CD4-positive, alpha-beta T cell (primary cell): ENCODE measurements at places on chromosomes 11 and 22. TPM values are rescaled to one million over a fixed set of nuclear protein-coding genes. Genes with fewer than 3 reads are reported as not detected.

GRCh38 chr22:47296405-47297260, 534.2 kb downstream of the TBC1D22A start:
- DNase-seq = no peak

- no peak for DNase-seq
Measured at GRCh38 chr11:76307978-76308747, 72.8 kb downstream of the THAP12 start.

- DNase-seq = no peak
Measured at GRCh38 chr11:29187215-29187614, 829.6 kb downstream of the KCNA4 start.

DNA sequence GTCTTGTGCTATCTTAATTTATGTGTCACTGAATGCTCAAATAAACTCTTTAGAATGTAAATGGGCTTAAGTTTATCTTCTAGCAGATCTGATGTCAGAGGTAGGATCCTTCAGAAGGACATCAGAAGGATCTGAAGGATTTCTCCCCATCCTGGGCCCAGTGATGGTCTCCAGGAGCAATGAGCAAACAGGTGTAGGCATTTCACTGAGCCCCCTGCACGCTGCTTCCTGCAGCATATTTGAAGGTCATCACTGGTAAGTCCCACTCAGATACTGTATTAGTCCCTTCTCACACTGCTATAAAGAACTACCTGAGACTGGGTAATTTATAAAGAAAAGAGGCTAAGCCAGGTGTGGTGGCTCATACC, 4.5 kb downstream of the GSTP1 start:
- DNase-seq = no peak

GRCh38 chr22:17846326-17846992, 72.2 kb upstream of the BID start:
- DNase-seq = no peak

DNA sequence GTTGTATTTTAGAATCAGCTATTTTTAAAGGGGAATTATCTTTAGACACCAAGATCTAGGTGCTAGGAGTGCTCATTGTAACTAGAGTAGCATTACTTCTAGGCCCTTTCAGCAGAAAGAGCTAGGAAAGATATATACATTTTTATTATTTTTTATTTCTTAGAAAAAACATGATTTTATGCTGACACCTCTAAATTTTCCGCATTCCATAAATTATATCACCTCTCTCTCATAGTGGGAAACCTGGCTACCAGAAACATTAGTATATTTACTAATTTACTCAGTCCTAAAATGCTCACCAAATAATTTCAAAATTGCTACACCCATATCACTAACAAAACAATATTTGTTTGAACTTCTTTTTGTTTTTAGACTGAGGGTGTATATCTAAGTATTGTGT, 32.1 kb upstream of the SLC36A4 start:
- no peak for DNase-seq

DNA sequence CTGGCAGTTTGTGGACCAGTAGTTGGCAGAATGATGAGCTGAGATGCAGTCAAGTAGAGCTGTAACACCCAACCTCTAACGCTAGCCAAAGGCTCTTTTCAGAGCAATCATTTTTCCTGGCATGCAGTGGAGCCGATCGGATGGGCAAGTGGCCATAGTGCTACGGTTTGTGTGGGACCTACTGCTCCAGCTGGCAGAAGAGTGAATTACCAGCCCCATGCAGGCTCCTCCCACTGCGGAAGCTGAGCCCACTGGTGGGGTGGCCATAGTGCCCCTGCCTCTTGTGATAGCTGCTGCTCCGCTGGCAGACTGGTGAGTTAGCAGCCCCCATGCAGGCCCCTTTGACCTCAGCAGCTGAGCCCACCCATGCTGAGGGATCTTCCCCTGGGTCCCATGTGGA, 27.0 kb upstream of the SC5D start:
- no peak for DNase-seq

- peak; percentile 13 for DNase-seq
Measured at GRCh38 chr11:118441770-118442275, 5.5 kb downstream of the KMT2A start.

GRCh38 chr11:72739240-72740059, 12.8 kb downstream of the ARAP1 start:
- DNase-seq = no peak

DNA sequence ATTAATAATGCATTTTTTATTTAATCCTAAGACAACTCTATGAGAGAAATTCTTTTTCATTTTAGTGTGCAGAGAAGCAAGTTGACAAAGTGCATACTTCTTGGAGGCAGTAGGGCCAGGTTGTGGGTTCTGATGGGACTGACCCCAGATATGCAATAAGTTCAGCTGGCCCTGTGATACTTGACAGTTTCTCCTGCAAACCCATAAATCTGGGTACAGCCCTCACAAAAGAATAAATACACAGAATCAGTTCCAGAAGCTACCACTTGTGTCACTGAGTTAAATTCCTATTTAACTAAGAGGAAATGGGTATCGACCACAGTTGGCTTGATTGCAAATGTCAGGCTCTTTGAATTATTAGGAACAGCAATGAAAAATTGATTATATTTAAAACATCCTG, 598.5 kb upstream of the API5 start:
- no peak for DNase-seq

GRCh38 chr11:8709002-8709672, 26.5 kb downstream of the RPL27A start:
- DNase-seq = no peak

GRCh38 chr22:39392341-39392948, 7.1 kb upstream of the TAB1 start:
- no peak for DNase-seq

DNA sequence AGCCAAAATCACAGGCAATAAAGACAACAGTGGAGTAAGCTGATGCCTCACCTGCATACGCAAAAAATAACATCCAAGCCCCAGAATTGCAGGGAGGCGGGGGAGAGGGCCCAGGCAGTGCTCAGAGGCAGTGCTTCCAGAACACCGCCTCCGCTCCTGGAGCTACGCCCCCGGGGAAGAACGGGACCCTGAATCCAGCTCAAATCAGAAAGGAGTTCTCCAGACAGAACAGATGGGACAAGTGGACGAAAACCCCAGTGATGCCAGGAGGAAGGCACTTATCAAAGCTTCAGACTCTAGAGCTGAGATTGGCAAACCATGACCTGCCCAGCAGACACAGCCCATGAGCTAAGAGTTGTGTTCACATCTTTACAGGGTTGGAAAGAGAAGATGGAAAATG, 683.9 kb downstream of the TBC1D22A start:
- no peak for DNase-seq

MUC2 gene
- not detected for total RNA-seq

NDUFS8 gene
- 70.5 TPM for total RNA-seq

HPS4 gene
- 61.6 TPM for total RNA-seq

DEFB131B gene
- not detected for total RNA-seq

PRCP gene
- total RNA-seq = 16.0 TPM

MGAT3 gene
- total RNA-seq = 0.17 TPM

GAL3ST1 gene
- not detected for total RNA-seq
